ENCODE measurements at places on chromosomes 3 and 15.

DNA sequence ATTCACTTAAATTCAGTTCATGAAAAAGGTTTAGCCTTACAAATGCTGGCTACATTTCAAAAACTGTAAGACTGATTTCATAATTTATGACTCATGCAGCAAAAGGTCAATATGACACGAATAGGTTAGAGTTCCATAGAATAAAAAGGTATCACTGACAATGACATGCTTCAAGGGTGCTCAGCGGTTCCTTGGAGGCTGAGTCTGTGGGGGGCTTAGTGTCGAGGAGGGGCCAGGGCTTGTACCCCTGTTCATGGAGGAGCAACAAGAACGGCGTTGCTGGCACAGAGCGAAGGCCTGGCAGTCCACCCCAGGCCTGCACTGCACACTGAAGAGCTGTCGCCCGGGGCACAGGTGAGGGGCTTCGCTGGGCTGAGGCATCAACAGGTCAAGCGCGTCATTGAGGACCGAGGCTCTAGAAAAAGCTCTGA, 174.2 kb downstream of the NR1D2 start:
- no peak for DNase-seq

GRCh38 chr3:111859974-111860859, 1.2 kb downstream of the PHLDB2 start:
- peak; percentile 21 for DNase-seq

GRCh38 chr3:143820466-143821221, 27.6 kb downstream of the SLC9A9 start:
- DNase-seq, result no peak

- DNase-seq, result no peak
Observed at GRCh38 chr3:88444251-88444650, 294.5 kb downstream of the C3orf38 start.

Data from stimulated activated CD8-positive, alpha-beta memory T cell treated with anti-CD3 and anti-CD28 coated beads, Interleukin-15, amount 100 ng/mL, for 4 hours (primary cell).